Stimulated activated CD8-positive, alpha-beta memory T cell treated with anti-CD3 and anti-CD28 coated beads, Interleukin-4, amount 100 ng/mL, for 4 hours (primary cell): ENCODE measurements at places on chromosomes 3 and 15.
A peak's percentile ranks its signal among the peaks of the same experiment; 100 is the strongest.

- DNase-seq = no peak
These were observed 11.4 kb upstream of the SLC6A6 start for GRCh38 chr3:14391033-14391432.

DNA sequence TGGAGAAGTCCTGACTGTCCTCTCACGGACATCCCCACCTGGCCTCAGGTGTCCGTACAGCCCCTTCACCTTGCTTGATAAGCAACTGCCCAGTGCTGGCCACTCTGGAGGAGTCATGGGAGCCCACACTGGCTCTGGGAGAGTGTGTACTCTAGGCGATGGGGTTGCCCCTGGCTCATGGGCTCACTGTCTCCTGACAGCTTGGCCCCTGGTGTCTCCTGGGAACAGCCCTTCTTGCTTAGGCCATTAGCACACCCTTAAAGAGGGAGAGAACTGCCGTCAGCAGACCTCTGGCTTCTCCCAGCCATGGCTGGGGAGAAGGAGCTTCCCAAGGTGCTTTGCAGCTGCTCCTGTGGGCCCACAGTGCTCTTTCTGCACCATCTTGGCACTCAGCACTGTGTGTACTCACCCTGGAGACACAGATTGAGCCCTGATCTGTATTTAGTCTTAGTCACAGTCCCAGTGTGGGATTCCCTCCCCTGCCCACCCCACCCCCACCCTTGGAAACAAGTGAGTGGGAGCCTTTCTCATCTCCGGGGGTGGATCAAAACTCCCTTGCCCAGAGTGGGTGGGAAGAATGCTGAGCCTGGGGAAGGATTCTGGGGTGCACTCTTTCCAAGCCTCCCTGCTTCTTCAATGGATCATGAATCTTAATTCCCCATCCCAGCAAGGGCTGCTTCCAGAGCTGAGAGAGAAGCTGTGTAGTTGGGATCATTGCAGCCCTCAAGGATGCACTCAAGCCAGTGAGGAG, 83.5 kb upstream of the ADPGK start:
- no peak for DNase-seq

DNA sequence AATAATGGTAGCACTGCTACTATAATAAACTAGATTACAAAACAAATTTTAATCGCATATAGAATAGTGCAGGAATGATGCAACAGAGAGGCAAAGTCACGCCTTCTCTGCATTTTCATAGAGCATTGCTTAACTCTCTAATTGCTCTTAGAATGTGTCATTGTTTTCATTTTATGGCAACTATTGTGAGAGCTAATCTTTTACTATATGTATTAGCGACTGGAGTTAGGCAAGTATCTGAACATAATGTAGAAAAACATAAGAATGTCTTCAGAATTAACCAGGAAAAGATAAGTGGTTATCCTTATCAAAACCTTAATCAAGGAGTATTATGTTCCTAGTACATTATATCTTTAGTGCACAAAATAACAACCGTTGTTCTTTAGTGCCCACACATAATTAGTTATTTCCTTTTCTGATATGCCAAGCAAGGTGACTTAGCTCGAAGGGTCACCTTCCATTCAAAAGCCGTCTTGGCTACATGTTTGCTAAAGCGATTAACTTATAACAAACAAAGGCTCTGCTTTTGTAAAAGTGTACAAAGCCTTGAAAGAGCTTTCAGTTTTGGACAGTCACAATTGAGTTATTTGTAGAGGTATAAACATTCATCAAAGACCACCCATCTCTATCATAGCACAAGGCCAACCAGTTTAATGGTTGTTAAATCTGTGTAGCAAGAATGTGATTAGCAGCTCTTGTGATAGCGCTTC, 1328.9 kb downstream of the ROBO2 start:
- DNase-seq = no peak

- DNase-seq = no peak
These were observed 32.8 kb downstream of the SCN5A start for GRCh38 chr3:38616658-38617057.

DNA sequence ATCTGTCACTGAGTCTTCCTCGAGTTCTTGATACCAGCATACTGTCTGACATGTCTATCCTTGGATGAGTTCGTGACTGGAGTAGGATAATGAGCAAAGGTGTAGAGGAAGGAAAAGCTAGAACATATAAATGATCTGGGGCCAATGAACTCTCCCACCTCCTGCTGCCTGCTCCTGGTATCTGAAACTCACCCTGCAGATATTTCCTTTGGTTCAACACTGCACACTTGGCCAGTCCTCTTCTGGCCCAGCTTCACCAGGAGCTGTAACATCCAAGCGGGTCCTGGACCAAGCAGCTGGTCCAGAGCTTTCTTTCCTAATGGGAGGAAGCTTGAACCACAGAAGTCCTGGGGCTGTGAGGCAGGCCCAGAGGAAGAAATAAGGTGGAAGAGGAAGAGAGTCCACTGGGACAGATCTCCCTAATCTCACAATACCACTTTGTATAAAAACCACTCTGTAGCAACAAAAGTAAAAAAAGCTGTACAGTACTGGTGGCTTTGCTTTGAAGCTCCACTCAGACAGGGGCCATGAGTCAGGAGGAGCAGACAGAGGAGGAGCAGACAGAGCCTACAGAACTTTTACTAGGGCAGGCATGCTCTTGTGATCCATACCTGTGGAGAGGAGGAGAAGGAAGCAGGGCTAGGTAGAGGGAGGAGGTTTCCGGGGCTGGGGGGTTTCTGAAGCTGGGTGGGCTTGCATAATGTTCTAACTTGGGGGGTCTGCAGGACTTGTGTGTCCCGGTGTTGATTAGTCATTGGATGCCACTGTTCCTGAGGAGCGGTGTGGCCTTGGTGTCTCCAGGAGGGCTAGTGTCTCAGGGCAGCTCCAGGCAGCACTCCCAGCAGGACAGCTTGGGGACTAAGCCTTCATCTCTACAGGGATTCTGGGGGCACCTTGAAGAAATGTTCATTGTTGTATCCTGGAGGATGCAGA, 166.9 kb downstream of the ABHD5 start:
- no peak for DNase-seq

- DNase-seq = peak; percentile 30
These were observed 452 bp upstream of the SV2B start for GRCh38 chr15:91099616-91099994.

GRCh38 chr3:151085227-151085888, at the start of gene MED12L:
MED12L (plus strand) TSS chr3:151085664; CDS start chr3:151086927, 1,263 bp downstream.
- DNase-seq = peak; percentile 21

- no peak for DNase-seq
These were observed 33.5 kb upstream of the CSPG5 start for GRCh38 chr3:47612178-47612577.

DNA sequence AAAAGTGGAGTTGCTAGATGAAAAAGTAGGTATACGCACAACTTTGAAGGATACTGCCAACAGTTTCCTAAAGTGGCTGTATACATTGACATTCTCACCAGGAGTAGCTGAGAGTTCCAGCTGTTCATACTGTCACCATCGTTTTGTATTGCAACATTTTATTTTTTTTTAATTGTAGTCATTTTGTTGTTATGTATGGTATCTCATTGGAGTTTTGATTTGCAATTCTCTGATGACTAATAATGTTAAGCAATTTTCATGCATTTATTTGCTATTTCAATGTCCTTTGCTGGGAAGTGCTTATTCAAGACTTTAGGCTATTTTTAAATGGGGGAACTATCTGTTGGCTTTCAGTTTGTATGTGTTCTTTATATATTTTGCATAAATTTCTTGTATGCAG, 185.1 kb upstream of the TGFBR2 start:
- DNase-seq = no peak
